ENCODE measurements at places on chromosomes 7 and 10.

DNA sequence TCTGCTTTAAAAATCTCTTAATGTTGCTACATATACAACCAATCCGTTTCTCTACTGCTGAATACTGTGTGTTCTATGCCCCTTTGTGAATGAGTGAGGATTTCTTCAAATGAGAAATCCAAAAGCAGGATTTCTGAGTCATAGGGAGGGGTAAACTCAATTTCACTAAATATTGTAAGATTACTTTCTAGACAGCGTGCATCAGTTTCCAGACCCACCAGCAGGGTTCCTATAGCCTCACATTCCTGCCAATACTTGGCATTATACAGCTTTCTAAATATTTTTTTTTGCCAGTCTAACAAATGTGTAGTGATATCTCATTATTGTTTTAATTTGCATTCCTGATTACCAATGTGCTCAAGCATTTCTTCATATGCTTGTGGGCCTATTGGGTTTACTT lies 35.5 kb downstream of the GPR158 start:
- DNase-seq, result no peak

- DNase-seq, result no peak
These were observed 44.0 kb downstream of the LAMB1 start for GRCh38 chr7:107958764-107959526.

GRCh38 chr10:25978771-25979170 lies 44.7 kb downstream of the MYO3A start:
- no peak for DNase-seq

DNA sequence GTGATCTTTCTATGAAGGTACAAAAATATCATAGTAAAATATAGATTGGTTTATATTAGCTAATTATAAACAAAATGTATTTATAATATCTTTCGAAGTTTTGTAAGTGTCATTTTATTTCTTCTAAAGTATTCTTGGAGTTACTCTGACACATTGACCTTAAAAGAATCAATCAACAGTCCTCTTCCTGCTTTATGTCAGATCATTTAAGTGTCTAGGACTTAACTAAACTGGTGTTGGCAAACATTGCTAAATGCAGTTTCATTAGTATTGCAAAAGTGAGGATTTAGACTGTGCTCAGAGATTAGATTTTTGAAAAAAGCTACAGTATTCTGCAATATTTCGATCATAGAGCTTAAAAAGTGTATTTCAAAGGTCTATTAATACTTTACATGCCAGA lies 10.3 kb downstream of the GLCCI1 start:
- DNase-seq, result no peak

GRCh38 chr10:1516492-1517165 lies 220.7 kb downstream of the ADARB2 start:
- DNase-seq, result no peak
